CD4-positive, alpha-beta T cell treated with Interleukin-17A for 4 hours (primary cell): ENCODE measurements at places on chromosomes 12 and 14.
A peak's percentile ranks its signal among the peaks of the same experiment; 100 is the strongest.

DNA sequence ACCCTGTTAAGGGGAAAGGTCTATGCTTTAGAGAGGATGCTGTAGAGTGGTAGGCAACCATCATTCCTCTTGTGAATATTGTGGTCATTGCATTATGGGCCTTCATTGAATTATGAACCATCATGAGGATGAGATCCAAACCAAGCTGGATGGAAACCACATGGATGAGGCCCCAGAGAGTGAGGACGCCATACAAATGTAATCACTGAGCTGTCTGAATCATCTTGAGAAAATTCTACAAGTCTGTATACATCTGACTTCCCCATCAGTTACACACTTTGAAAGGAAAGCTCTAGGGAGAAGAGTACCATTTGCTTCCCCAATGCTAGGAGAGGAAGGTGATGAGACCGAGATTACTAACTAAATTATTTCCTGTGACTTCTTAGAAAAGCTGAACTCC is 172.9 kb downstream of the CACNA1C start:
- no peak for DNase-seq

DNA sequence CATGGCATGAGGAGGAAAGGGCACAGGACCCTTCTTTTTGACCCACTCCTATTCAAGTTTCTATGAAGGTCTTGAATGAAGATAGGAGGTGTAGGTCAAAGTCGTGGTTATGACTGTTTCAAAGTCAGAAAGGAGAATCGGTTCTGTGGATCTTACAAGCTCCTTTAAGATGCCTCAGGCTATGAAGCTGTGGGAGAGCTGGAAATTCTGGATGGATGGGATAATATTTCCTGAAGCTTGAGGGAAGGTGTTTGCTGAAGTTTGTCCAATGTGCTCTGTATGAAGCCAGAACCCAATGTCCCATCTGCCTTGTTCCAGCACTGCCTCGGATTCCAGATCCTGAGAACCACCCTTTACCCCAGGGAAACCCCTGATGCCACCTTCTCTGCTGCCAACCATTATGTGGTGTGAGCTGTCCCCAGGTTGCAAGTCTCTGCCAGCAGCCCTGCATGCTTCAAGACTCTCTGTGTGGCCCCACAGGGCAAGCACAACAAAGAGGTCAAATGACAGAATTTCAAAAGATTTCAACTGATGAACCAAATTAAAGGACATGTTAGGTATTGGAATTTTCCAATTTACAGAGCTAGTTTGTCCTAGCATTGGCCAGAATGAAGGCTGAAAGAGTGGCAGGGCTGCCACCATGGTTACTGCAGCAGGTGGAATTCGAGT is 472.0 kb downstream of the RGS6 start:
- DNase-seq: no peak

DNA sequence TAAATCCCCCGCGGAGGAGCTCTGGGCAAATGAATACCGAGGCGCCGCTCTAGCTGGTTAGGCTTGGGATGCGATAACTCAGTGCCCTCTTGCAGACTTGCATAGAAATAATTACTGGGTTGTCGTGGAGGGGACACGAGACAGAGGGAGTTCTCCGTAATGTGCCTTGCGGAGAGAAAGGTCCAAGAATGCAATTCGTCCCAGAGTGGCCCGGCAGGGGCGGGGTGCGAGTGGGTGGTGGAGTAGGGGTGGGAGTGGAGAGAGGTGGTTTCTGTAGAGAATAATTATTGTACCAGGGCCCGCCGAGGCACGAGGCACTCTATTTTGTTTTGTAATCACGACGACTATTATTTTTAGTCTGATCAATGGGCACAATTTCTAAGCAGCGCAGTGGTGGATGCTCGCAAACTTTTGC is 2.5 kb upstream of the TBX5 start:
- DNase-seq: no peak

DNA sequence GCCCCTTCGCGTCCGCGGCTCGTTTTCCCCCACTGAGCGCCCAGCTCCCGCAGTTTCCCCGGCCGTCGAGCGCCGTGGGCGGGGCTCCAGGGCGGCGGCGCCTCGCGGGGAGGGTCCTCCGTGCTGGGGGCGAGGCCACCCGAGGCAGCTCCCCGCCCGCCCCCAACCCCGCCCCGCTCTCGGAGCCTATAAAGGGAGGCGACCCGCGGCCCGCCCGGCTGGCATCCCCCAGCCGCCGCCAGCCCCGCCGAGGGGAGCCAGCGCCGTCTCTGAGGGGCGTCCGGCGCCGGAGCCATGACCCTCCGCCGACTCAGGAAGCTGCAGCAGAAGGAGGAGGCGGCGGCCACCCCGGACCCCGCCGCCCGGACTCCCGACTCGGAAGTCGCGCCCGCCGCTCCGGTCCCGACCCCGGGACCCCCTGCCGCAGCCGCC is at the start of gene TAMALIN:
TAMALIN (plus strand) TSS at position 221 of the 432 bp plus-strand sequence; CDS start at position 295, 74 bp downstream.
- DNase-seq: peak; percentile 90
